ENCODE measurements at places on chromosomes 1 and 21. TPM values are rescaled to one million over a fixed set of nuclear protein-coding genes. Genes with fewer than 3 reads are reported as not detected.

Gene DNM3
- total RNA-seq = 0.70 TPM

Gene ATP1B1
- total RNA-seq = 178 TPM

Gene ACTL8
- 1.7 TPM for total RNA-seq

Gene VSIG8
- total RNA-seq = not detected

Gene AGBL4
- total RNA-seq = not detected

Gene SPRR4
- not detected for total RNA-seq

Gene CR1L
- total RNA-seq = not detected

Gene ITLN2
- total RNA-seq = 0.14 TPM

Gene LCE1E
- total RNA-seq = not detected

Gene TRABD2B
- 2.1 TPM for total RNA-seq

Gene FHAD1
- total RNA-seq = 0.82 TPM

Gene OLIG1
- not detected for total RNA-seq

Gene FALEC
- not detected for total RNA-seq

Gene NR5A2
- total RNA-seq = 3.6 TPM

Gene MRPL24
- 183 TPM for total RNA-seq

Gene RHD
- not detected for total RNA-seq

Gene SMG7
- 36.1 TPM for total RNA-seq

Gene KCNJ9
- not detected for total RNA-seq

Gene CD247
- total RNA-seq = 0.42 TPM

Gene C1orf87
- total RNA-seq = not detected

Gene OR2T29
- total RNA-seq = not detected

Gene HJV
- not detected for total RNA-seq

Gene CRNN
- total RNA-seq = not detected

Gene PTAFR
- total RNA-seq = 0.34 TPM

Gene TTC34
- 0.02 TPM for total RNA-seq

Gene ALPL
- 0.14 TPM for total RNA-seq

Gene CHI3L2
- total RNA-seq = 0.32 TPM

Gene C4BPB
- total RNA-seq = 1.8 TPM

Gene FAM151A
- total RNA-seq = 0.15 TPM

Gene INTS7
- 21.1 TPM for total RNA-seq

Gene COL11A1
- 3.0 TPM for total RNA-seq

Gene DNAH14
- 15.1 TPM for total RNA-seq

Gene S100A7
- not detected for total RNA-seq
